ENCODE measurements at places on chromosomes 12 and 14.
A peak's percentile ranks its signal among the peaks of the same experiment; 100 is the strongest.

DNA sequence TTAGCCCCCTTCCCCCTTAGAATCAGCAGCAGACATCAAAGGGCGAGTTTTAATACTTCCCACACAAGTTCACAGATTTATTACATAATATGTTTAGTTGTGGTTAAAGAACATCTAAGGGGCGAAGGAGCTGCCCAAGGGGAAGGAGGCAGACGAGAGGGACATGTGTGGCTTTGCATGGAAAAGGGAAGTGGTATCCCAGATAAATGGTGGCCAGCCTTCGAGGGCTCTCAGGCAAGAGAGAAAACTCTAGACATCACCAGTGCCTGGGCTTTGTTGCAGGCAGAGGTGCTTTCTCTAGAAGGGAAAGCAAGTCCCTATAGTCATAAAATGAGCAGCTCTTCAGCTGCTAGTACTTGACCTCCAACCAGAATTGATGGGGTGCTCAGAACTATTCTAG, 121.2 kb downstream of the CACNA1C start:
- no peak for DNase-seq

- no peak for DNase-seq
These were observed 14.6 kb upstream of the FOS start for GRCh38 chr14:75264036-75264435.

DNA sequence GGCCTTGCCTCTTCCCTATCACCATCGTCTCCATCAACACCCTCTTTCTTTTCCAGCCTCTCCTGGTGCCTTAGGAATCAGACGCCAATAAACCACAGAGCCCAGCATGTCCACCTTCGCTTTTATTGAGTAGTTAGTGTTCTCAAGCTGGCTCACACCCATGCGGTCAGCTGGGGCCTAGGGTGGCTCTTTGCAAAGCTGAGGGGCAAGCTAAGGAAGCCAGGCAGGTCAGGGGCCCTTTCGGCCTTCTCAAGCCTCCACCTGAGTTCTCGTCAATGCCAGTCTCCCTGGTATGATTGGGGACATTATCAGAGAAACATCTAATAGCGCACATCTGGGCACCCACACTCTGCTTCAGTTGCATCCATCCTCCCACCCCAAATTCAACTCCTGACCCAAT, 737 bp upstream of the TEX52 start:
- DNase-seq, result no peak

DNA sequence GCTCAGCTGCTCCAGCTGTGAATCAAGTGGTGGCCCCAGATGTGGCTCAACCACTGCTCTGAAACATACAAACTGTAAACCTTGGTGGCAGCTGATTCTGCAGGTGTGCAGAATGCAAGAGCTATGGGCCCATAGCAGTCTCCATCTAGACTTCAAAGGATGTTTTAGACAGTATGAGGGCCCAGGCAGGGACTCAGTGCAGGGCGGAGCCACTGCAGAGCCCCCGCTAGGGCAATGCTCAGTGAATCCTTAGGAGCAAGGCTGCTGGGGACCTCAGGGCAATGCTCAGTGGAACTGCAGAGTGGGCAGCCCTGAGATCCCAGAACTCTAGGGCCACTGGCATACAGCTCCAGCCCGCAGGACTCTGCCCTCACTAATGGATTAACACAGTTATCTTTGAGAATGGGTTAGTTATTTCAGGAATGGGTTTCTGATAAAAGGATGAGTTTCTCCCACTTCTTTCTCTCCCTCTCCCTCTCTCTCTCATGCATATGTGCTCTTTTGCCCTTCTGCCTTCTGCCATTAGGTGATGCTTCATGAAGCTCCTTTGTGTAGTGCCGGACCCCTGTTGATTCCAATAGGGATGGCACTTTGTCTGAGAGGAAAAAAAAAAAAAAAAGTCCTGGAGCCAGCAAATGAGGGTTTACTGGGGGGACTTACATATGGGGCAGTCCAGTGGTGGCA, 48.4 kb upstream of the JDP2 start:
- DNase-seq, result no peak

DNA sequence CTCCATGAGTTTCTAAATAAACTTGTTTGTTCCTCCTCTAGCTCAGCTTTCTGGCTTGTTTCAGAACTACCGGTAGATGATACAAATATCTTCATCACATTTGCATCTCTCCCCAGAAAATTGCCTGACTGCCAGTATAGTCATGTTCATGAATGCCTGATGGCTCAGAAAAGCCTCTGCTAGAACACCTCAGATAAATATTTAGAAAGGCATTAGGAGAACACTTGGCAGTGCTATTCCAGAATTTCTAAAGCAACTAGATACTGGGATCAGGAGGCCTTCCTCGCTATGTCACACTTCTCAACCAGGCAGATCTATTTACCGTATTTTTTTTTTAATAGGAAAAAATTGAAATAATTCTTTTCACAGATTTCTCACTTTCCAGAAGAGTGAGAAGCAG, 32.3 kb upstream of the KRAS start:
- no peak for DNase-seq

GRCh38 chr12:75853626-75854025, 177.9 kb downstream of the PHLDA1 start:
- no peak for DNase-seq

DNA sequence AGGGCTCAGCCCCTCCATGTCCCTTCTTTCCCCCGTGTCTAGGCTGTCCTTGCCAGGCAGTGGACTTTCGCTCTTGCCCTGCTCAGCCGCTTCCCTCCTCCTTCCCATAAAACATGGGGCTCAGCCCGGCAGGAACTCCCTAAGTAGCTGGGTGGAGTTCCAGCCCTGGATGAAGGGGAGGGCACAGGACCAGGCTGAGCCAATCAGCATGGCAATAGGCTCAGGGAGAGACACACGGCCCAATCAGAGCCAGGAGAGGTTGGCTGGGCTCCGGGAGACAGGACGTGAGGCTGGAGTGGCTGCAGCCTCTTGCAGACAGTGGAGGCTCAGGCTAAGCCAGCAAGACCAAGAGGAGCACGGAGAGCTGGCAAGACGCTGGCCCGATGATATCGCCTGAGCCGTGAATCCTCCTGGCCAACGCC, 54.3 kb downstream of the GALNT9 start:
- no peak for DNase-seq

GRCh38 chr14:68079941-68080697, 260.5 kb downstream of the RAD51B start:
- no peak for DNase-seq

- no peak for DNase-seq
These were observed 106.3 kb downstream of the PTCSC3 start for GRCh38 chr14:36070031-36070719.

DNA sequence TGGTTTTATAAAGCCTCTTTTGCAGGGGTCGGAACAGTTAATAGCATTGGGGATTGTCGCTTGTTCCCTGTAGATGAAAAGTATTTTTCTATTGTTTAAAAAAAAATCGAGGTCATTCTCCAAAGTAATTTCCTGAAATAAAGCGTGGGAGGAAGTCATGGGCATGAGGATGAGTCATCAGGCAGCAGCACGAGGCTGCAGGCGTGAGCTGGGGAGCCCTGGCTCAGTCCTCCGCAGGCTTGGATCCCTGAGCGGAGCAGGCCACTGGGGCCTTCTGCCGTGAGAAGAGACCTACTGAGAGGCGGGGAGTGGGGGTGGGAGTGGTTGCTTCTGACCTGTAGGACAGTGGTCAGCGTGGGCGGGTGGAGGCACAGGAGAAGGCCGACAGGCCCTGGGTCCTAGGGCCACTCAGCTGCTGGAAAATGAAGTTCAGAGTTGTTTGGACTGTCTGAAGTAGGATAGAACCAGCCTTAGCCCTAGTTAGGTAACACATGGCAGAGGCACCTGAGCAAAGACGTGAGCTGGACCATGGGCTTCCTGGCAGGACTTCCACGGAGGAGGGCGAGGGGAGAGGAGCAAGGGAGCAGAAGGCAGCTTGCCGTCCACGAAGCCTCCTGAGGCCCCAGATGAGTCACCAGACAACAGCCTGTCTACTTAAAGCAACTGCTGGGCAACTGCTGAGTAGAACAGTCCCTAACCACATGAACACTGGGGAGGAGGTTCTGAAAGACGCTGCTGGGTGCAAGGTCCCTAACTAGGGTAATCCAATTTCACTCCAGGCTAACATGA, 21.1 kb upstream of the LGALS3 start:
- DNase-seq, result peak; percentile 57

- peak; percentile 57 for DNase-seq
These were observed 1.8 kb upstream of the EVL start for GRCh38 chr14:100063314-100063941.

GRCh38 chr14:23093104-23093503, 1.8 kb downstream of the ACIN1 start:
- no peak for DNase-seq

- no peak for DNase-seq
These were observed 492.1 kb upstream of the TMEM132C start for GRCh38 chr12:127774828-127775227.

- no peak for DNase-seq
These were observed 196.7 kb downstream of the ZFP36L1 start for GRCh38 chr14:68596211-68596610.

DNA sequence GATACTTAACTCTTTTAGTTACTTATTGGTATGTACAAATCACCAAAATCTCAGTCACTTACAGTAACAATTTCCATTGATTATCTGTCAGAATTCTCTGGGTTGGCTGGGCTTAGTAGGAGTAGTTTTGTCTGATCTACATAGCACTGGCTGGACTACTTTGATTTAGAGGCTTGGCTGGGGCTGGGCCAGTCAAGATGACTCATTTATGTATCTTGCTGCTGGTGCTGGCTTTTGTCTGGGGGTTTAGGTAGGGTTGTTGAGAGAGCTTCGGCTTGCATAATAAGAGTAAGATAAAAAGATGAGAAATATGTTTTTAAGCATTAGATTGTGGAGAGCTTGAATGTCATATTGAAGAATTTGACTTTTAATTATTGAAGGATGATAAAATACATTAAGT, 1093.7 kb downstream of the SLC6A15 start:
- no peak for DNase-seq

DNA sequence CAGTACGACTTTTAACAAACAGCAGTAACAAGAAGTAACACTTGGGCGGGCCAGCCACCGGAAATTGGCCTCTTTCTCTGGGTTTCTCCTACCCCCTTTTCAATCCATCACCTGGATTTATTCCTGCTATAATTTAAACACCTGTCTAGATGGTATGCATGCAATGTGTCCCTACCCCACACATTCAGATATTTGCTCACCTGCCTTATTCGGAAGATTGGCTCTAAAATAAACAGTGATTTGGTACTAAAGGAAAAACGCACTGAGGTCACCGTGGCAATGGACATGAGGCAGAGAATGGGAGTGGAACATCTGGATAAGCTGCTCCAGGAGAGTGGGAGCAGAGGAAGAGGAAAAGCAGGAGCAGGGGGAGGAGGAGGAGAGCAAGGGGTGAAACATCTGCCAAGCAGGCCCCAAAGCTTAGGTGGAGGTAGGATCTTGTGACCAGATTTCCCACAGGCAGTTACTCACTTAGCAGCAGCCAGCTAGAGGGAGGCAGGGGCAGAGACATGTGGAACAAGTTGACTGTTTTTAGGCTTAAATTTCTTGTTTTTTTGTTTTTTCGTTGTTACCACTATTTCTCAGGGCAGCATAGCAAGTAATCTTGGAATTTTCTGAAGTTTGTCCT, 150.9 kb downstream of the TTLL5 start:
- DNase-seq, result no peak

DNA sequence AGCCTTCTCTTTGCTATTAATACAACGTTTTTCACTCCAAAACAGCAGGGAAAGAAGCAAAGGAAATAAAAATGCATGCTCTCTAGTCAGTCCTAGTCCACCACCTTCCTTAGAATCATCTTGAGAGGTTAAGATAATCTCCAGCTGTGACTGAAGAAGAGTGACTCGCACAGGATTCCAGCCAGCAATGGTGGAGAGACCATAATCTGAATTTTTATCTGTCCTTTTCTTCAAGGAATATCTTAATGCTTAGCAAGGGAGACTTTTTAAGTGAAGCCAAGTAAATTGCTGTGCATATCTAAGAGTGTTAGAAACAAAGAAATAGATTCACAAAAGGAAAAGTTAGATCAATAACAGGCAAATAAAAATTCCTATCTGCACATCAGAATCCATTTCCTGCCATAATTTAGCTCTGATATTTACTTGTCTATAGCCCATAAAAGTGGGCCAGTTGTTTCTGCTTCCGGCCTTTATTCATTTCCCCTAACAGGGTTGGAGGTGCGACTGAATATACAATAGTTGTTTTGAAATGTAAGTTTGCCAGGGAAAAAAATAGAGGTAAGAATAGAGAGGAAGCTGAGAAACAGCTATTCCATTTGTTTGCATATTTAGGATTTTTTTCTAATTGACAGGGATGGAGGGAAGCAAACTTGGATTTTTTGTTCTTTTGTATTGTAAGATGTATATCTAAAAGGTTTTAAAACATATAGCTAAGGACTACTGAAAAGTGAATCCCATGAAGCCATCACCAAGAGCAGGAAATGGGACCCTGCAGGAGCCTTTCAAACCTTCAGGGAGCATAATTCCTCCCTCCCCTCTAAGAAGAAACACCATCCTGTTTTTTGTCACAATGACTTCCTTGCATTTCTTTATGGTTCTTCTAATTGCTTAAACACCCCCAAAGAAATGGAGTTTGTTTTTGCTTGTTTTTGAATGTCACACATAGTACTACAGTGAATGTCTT, 154.0 kb downstream of the ITPR2 start:
- DNase-seq, result no peak

- peak; percentile 91 for DNase-seq
These were observed at the start of gene DYNC1H1 for GRCh38 chr14:101964297-101965180. TSS of gene DYNC1H1 (plus strand) at chr14:101964573. CDS start at chr14:101964692, 119 bp downstream.

- no peak for DNase-seq
These were observed 65.7 kb downstream of the PRKCH start for GRCh38 chr14:61387076-61387475.

DNA sequence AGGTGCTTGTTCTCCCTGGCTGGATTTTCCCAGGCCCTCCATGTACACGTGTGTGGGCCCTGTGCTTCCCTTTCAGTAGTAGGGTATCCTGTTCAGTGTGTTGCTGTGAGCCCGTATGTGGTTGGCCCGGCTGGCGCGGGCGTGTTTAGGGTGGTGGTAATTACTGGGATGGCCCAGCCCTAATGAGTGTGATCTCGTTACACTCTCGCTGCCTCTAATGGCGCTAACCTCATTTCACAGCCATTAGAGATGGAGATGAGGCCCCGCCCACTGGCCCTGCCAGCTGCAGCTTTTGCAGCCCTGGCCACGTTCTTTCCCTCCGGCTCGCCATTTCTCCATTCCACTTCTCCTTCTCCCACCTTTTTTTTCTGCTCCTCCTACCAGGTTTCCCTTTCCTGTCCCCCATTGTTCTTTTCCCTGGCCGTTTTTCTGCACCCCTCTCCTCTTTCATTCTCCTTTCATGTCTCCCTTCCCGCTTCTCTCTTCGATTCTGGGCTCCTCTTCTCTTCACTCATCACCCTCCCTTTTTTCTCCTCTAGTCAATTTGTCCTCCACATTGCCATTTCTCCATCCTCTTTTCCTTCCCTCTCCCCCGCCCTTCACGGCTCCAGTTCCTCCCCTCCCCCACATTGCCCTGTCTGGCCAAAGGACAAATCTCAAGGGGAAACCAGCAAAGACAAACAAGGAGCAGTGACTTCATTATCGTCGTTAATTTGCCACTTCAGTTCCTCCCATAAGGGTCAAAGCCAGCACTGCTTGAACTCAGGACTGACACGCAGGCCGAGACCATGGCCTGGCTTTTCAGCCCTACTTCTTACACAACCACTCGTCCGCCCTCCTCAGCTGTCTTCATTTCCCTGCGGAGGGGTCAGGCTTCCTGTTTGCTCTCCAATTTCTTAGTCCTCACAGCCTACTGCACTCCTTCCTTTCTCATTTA, 6.8 kb downstream of the ZFHX2 start:
- DNase-seq, result no peak

- DNase-seq, result no peak
These were observed 161.1 kb downstream of the PIWIL1 start for GRCh38 chr12:130498589-130499385.

Data from CD4-positive, alpha-beta T cell treated with Interferon alpha-2 for 1 hour (primary cell).